Activated T-cell treated with anti-CD3 and anti-CD28 coated beads for 1 hour (primary cell): ENCODE measurements at places on chromosomes 7 and 10.

GRCh38 chr10:67815571-67816059 is 22.4 kb downstream of the DNAJC12 start:
- no peak for DNase-seq

- DNase-seq: no peak
Measured at GRCh38 chr7:27062946-27063345, 32.9 kb downstream of the HOXA1 start.

DNA sequence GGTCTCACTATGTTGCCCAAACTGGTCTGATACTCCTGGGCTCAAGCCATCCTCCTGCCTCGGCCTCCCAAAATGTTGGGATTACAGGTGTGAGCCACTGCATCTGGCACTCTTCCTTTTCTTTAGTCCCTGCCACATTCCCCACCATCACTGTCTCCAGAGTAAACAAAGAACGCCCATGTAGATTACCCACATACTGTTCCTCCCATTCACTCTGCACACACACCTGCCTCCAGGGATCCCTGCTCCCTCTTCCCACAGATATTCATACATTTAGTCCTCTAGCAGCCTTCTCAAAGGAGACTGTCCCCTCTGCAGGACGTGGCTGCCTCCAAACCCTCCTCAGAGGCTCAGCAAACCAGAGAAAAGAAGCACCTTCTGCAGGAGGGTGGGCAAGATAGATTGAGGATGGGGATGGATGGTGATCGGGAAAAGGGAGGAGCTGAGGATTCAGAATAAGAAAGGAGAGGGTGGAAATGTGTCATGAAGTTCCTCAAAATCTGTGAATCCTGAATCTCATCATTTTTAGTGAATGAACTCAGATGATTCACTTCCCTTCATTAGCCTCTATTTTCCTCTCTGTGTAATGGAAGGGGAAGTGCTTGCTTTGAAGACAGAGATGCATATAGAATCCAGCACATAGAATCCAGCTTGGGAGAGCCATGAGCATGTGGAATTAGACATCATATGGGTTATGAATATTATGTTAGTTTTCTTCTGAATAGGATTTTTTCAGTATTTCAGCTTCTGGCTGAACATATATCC is 5.5 kb upstream of the PLAU start:
- DNase-seq: no peak

GRCh38 chr10:3255075-3255474 is 82.5 kb upstream of the PITRM1 start:
- no peak for DNase-seq

- DNase-seq: peak; percentile 61
Measured at GRCh38 chr10:96130326-96130995, 364 bp downstream of the ZNF518A start.

- no peak for DNase-seq
Measured at GRCh38 chr7:84182301-84182700, 12.3 kb downstream of the SEMA3A start.

GRCh38 chr10:104233817-104234216 is 1.7 kb upstream of the CFAP43 start:
- no peak for DNase-seq

- no peak for DNase-seq
Measured at GRCh38 chr7:44629829-44630522, 23.5 kb downstream of the OGDH start.

DNA sequence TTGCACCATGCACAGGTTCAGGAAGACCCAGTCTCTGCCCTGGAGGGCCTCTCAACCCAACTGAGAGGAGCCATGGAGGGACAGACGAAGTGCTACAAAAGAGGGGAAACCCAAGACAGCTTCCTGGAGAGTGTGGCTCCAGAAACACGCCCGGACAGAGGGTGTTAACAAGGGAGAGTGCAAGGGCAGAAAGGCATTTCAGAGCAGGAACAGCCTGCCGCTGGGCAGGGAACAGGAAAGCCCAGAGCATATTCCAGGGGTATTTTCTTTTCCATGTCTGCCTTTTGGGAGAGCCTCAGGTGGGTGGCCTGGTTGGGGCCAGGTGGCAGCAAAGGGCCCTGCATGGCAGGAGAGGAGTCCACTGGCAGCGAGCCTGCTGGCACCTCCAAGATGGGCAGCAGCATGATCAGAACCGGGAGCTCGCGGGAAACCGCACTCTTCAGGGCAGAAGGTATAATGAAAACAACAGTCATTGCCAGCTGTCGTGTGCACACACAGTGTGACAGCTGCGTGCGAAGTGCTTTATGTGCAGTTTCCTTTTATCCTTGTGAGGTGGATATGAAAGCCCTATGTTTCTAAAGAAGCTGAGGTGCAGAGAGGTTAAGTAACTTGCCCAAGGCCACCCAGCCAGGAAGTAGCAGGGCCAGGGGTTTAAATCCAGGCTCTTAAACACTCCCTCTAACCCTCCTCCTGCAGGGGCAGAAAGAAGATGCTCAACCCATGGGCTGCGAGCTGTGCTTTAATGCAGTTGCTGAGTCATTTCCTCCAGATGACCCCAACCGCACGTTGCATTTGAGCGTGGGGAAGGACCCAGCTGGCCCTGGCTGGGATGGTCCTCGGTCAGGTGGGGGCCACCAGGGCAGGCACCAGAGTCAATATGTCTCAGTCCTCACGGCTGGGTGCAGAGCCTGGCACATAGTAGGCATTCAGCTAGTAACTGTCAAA is 128.6 kb downstream of the OAT start:
- no peak for DNase-seq

GRCh38 chr7:46169384-46169755 is 248.3 kb upstream of the IGFBP3 start:
- DNase-seq: no peak

DNA sequence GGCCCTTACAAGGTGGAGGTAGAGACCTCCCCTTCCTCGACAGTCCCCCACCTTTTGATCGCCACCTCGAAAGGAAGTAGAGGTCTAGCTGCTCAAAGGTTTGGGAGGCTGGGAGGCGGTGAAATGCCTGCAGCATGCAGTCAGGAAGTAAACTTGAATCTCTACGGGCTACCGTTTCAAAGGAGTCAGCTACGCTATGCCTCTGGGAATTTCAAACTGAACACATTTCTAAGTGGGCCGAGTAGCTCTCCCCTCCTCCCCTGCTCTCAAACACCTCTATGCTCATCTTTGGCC is 68.0 kb downstream of the CXCL12 start:
- no peak for DNase-seq

- DNase-seq: no peak
Measured at GRCh38 chr7:24318326-24318725, 34.3 kb downstream of the NPY start.

- DNase-seq: no peak
Measured at GRCh38 chr7:87982116-87982515, 48.1 kb downstream of the ADAM22 start.

GRCh38 chr10:96023168-96023567 is 20.2 kb upstream of the CCNJ start:
- no peak for DNase-seq

- DNase-seq: peak; percentile 8
Measured at GRCh38 chr7:112938863-112939573, 147.6 kb downstream of the GPR85 start.

- no peak for DNase-seq
Measured at GRCh38 chr7:69631131-69631530, 32.9 kb downstream of the AUTS2 start.

GRCh38 chr7:43645699-43646226 is 62.9 kb downstream of the STK17A start:
- no peak for DNase-seq

DNA sequence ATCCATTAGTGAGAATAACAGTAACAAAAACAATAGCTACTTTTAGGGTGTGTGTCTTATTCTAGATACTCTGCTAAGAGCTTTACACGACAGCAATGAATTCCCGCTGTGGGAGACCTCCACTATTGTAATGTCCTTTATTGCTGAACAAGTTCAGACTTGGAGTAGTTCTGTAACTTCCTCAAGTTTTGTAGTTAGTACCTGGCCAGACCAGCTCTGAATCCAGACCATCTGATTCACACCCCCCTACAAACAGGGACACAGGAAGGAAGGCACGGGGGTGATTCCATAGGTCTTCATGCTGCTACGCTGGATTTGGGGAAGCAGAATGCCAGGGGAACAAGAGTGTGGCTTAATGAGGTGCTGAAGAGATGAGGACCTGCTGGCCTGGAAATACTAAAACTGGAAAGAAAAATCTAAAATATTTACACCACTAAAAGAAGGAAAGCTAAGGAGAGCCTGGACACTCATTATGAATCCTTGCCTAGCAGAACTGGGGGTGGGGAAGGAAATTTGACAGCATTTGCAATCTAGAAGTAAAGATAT is 194.6 kb upstream of the TMEM72 start:
- DNase-seq: no peak

- DNase-seq: no peak
Measured at GRCh38 chr10:129744134-129745111, 219.7 kb downstream of the EBF3 start.

DNA sequence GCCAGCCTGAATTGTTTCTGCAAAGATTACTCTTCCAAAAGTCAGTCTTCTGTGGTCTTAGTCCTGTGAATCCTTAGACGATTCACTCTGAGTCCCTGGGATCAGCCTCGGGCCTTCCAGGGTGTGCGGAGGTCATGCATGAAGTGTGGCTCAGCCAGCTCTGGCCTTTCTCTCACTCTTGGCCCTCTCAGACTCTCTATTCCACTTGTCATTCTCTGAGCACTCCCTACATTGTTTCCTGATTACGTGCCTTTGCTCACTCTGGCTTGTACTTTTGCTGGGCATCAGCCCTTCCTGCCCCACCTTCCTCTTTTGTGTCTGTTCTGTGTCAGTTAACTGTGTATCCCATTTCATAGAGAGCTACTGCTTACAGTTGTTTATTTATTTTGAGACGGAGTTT is 36.0 kb downstream of the CCNY start:
- no peak for DNase-seq

DNA sequence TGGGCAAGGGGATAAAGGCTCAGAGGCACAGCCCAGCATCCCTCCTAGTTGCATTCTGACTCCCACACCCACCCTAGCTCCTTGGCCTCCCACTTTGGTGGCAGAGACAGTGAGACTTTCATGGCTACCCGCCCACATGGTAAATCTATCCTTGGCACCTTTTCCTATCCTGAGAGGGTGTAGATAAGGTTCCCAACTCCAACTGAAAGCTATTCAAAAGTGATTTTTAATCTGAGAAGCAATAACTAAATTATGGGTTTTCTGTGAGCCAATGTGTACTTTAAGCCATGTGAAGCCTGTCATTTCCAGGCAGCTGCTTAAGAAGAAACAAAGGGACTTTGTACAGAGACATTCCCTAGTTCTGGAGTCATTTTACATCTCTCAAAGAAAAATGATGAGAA is 9.1 kb downstream of the LAMB1 start:
- no peak for DNase-seq

DNA sequence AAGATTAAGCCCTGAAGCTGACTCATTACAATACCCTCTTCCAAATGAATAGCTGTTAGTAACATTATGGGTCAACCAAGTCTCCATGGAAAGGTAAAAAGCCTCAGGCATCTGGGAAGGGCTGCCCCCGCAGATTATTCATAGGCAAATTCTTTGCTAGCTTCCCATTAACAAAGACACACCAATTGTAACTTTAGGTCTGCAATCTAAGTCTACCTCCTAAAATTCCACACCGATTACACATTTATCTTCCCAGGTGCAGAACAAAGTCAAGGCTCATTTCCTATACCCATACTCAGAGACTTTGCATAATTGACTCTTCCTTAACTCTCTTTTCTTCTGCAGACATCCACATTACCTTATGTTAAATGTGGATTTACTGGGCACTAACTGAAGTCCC is 826.3 kb upstream of the MBL2 start:
- DNase-seq: no peak

- DNase-seq: no peak
Measured at GRCh38 chr7:27108390-27109127, 6.1 kb upstream of the HOXA2 start.

- DNase-seq: no peak
Measured at GRCh38 chr10:19302117-19302516, 253.5 kb downstream of the MALRD1 start.

DNA sequence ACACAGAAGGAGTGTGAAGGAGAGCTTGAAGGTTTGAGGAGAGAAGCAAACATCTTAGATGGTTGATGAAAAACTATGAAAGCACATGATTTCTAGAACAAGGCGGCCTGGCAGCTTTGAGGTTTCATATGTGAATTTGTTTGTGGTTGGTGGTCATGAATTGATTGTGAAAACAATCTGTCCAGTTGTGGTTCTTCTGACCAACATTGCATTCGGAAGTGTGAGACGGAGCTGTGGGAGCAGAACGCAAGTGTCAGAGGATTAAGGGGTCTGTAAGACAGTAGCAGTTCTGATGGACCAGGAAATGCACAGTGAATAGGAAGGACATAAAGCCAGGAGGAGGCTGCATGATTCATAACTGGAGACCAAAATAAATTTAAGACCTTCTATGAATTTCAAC is 594.6 kb downstream of the NXPH1 start:
- no peak for DNase-seq

- DNase-seq: no peak
Measured at GRCh38 chr7:100957832-100958421, 8.6 kb downstream of the MUC3A start.

GRCh38 chr10:11874568-11875493 is 51.7 kb downstream of the PROSER2 start:
- DNase-seq: no peak

- no peak for DNase-seq
Measured at GRCh38 chr7:7897509-7897908, 71.1 kb upstream of the GLCCI1 start.

DNA sequence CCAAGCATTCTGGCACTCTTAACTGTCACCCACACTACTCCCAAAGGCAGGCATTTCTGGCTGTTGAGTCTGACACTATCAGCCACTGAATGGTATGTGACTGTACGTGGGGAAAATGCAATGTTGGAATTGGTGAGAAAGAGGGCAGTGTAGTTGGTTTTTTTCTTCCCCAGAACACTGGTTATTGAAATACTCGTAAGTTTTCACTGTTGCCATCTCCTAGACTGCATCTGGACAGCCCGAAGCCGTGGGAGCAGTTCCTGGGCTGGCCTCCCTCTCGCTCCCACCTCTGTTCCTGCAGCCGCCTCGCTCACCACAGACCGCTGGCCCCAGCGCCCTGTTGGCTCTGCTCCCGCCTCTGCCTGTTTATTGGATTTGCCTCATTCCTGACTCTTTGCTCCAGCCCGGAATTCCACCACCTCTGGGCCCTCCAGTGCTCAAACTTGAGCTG is 5.7 kb downstream of the PLCE1 start:
- DNase-seq: no peak

DNA sequence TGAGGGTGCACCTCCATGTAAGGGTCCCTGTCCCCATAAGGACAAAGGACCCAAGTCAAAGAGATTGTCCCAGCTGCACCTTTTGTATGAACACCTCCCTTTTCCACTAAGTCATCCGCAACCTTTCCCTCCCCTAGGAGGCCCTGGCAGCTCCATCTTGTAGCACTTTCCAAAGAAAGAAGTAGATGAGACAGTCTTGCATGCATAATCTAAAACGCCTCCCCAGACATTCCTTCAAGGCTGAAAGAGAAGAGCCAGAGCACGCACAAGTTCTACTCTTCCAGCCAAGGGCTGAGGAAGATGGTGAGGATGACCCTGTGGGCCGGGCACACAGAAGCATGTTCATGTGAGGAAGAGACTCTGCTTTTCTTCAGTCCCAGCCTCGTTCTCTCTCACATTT is 194.4 kb downstream of the TNS3 start:
- no peak for DNase-seq
